ENCODE measurements at places on chromosomes 2 and 18.

GRCh38 chr2:105739426-105739825, 5.3 kb upstream of the NCK2 start:
- DNase-seq, result no peak

DNA sequence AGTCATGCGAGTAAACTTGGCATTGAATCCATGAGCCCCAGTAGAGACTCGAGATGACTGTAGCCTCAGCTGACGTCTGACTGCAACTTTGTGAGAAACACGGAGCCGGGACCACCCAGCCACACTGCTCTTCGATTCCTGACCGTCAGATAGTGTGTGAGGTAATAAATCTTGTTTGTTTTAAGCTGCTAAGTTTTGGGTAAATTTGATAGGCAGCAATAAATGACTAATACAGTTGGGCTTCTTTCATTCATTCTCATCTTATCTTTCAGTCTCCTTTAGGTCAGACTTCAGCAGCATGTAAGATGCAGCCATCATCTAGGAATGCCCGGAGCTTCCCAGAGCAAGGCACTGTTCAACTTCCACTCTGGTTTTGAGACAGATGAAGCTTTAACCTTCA, 8.0 kb upstream of the KLHL29 start:
- no peak for DNase-seq

DNA sequence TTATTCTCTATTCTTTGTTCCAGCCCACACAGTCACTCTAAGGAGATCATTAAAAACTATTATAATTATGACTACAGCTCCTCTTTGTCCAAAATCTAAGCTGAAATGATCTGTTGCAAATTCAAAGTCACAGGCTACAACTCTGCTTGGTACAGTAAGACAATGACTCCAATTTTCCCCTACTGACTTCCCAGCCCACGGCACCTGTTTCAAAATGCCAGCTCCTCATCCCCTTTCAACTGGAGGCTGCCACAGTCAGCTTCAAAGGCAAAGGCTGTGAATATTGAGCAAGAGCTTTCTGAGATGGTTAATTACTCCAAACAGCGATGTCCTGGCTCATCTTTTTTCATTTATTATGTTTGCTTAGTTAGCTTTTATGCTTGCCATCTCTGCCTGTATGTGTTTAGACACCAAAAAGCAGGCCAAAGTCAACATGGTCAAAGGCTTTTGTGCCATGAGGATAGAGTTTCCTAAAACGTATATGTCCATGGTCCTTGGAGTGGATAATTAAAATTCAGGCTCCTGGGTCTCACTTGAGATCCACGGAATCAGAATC, 141.1 kb downstream of the DOCK10 start:
- DNase-seq, result no peak

GRCh38 chr2:54946220-54946805, 103.9 kb downstream of the RTN4 start:
- no peak for DNase-seq

DNA sequence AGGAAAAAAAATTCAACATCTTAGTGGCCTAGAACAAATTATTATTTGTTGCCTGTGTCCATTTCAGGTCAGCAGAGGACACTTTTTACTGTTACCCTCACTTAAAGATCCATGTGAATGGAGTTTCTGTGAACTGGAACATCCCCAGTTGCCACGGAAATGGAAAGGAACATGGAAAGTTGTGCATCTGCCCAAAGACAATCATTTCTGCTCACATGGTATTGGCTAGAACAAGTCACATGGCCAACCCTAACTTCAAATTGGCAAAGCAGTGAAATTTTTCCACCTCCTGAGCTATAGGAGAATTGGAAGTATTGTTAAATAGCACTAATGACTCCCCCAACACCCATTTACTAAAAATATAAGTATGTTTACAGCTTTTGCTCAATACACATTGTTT, 71.2 kb upstream of the CCBE1 start:
- no peak for DNase-seq

DNA sequence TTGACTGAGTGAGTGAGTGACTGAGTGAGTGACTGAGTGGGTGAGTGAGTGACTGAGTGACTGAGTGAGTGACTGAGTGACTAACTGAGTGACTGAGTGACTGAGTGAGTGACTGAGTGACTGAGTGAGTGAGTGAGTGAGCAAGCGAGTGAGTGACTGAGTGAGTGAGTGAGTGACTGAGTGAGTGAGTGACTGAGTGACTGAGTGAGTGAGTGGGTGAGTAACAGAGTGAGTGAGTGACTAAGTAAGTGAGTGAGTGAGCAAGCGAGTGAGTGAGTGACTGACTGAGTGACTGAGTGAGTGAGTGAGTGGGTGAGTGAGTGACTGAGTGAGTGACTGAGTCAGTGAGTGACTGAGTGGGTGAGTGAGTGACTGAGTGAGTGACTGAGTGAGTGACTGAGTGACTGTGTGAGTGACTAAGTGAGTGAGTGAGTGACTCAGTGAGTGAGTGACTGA, 11.9 kb downstream of the MAL start:
- no peak for DNase-seq

DNA sequence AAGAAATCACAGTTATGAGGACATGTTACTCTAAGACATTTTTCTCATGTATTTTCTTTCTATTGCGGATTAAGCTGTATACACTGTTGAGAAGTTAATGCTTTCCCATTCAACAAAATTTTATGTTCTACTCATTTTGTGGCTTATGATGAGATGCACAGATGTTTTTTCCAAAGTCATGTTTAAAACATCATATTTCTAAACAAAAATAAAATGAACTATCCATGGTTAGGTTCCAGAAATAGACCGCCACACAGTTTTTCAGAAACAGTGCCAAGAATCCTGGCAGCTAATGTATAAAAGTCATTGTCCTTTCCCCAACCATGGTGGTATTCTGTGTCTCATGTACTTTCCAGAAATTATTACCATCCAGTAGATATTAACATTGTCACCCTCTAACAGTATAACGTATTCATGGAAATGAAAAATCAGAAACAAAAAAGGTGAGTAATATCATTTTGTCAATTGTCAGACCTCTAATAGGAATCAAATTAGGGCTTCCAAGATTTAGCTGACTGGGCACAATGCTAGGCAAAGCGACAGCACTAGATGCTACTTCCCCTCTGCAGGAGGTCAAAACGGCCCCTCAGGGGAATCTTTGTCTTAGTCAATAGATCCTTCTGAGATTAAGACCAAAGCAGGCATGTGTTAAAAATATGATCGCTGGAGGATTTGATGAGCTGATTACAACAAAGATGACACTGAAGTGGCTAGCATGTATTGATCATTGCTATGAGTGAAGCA, 54.4 kb upstream of the ZNF397 start:
- DNase-seq, result no peak

DNA sequence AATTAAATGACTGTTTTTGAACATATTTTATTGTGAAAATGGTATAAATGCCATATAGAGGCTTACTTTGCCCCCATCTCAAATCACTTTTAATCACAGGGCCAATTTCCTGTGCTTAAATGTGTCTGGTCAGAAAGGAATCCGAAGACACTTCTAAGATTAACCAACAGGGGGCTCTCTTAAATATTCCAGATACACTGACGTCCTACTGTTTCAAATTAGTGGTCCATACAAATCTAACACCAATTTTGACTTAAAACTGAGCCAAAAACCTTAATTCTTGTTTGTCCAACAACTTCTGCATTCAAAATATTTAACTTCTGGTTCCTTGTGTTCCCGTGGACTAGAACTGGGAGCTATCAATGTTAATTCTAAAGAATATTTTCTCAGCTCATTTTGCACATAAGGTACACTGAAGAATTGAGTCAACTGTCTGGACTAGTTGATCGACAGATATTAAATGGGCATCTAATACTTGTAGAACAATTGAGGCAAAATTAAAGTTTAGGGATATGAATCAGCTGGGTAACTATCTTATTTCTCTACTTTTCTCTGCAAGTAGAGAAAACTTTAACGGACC, 557.5 kb downstream of the ARHGAP15 start:
- no peak for DNase-seq

DNA sequence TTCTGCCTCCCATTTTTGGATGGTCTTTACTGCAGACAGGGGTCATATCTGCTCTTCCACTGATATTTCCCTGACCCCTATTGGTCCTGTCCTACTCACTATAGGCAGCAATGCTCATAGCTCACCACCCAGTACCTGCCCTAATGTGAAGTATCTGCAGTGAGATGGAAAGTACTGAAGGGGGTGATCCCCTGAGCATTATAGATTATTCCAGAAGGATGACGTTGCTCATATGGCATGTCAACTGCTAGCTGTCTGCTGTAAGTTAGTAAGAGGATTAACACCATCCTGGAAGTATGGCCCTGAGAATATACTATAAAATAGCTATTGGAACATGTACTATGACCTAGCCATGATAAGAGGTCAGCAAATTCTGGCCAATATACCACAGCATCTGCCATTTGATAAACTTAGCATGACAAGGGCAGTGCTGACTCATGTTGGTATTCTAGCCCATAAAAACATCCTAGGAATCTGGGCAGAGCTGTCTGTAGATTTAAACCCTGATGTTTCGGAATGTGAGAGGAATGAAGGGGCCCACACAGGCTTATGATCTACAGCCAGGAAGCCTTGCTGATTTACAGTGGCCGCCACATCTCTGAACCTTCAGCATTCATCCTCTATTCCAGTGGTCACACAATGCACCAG, 451.4 kb downstream of the TNS1 start:
- no peak for DNase-seq

DNA sequence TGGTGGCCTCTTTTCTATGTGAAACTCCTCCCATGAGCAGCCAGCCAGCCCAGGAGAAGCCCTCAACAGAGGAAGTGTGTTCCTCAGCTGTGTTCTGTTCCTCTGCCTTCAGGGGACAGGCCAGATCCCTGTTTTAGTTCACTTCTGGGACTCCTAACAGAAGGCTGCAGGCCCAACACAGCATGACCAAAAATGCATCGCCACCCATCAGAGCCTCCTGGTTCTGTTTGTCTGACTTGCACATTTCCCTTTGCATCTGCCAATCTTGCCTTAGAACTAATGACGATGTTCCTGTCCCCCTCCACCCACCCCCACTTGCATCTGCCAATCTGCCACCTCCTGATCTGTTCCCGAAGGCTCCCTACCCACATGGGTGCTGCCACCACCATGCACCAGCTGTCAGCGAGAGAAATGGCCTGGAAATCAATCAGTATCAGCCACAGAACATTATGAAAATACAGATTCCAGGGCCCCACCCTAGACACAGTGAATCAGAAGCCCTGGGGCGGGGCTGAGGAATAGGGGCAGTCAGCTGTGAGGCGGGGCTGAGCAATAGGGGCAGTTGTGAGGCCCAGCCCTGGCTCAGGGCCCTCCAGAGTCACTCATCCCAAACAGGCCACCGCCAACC, 51.0 kb downstream of the FAM168B start:
- DNase-seq, result no peak

DNA sequence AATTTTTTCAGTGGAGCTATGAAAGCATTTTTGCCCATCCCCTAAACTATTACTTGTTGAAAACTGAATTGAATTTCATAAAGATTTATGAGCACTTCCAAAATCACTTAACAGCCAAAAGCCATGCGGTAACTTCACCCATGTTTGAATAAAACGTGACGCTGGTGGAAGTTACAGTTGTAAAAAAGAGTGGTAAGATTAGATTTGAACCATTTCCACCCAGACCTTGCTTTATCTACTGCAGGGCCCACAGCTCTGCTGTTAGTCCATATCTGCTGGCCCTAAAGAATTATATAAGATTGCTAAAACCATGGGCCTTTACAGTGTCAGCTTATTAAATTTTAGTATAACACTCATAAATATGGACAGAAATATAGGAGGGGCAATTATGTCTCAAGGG, 15.5 kb upstream of the ITGA4 start:
- no peak for DNase-seq

DNA sequence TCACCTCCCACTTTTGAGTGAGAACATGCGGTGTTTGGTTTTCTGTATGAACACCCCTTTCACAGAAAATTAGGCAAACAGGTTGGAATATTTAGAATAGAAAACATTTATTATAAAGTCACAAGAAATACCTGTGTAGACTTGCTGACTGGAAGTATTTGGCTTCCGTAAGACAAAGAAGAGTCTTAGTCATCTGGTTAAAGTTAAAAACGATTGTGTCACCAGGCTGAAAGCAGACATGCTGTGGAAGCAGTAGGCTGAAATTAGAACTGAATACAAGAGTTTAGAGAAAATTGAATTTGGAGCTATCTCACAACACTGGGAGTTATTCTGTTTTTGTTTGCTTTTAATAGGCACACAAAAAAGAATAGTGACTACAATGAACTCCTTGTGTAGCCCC, 16.2 kb upstream of the CLASP1 start:
- DNase-seq, result no peak

GRCh38 chr2:212480447-212480846, 58.2 kb downstream of the ERBB4 start:
- no peak for DNase-seq

GRCh38 chr18:55912071-55912470, 324.1 kb upstream of the TCF4 start:
- DNase-seq, result no peak

DNA sequence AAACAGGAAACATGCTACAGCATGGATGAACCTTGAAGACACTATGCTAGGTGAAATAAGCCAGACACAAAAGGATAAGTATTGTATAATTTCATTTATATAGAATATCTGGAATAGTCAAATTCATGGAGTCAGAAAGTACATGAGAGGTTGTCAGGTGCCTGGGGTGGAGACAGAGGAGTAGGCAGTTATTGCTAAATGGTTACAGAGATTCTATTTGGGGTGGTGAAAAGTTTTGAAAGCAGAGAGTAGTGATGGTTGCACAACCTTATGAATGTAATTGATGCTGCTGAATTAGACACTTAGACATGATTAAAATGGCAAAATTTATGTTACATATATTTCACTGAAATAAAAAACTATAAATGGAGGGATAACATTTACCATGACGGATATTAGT, 197.4 kb downstream of the VAPA start:
- no peak for DNase-seq

- no peak for DNase-seq
Observed at GRCh38 chr2:9818097-9818496, 25.2 kb upstream of the TAF1B start.

DNA sequence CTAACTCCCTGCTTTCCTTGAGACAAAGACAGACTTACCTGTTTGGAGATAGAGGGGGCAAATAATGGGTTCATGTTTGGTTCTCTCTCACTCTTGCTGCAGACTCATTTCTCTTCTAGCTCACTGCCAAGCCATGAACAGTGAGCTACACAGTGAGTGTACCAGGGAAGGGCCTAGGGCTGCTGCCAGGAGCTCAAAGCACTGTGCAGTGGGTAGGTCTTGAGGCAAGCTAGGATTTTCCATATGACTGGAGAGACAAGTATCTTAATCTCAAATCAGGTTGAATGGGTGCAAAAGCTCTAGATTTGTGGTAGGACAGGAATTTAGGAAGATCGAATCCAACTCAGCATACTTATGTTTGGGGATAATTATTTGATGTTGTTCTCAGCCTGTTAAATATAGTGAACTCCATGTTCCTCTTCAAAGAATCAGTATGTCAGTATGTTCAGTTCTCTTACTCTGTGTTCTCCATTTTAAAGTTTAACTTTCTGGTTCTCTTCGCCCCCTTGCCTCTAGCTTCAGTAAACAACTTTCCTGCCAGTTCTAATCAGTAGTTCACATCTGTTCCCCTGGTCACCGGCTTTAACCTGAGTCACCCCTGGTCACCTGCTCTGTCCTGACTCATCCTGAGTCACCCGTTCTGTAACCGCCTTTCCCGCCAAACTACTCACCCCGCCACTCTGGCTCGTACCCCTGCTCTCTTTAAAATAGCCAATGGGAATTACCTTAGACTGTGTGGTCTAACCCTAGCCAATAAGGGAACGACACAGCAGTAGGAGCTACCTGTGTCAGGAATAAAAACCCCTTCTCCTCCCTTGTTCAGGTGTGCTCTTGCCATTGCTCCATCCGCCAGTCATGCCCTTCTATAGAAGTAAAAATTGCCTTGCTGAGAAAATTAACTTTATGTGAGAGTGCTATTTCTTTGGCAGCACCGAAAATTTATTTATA, 21.9 kb downstream of the SLC25A52 start:
- no peak for DNase-seq

Measured in GM18507 (cell line).